ENCODE measurements at places on chromosomes 1 and 21. TPM values are rescaled to one million over a fixed set of nuclear protein-coding genes. Genes with fewer than 3 reads are reported as not detected.

DNA sequence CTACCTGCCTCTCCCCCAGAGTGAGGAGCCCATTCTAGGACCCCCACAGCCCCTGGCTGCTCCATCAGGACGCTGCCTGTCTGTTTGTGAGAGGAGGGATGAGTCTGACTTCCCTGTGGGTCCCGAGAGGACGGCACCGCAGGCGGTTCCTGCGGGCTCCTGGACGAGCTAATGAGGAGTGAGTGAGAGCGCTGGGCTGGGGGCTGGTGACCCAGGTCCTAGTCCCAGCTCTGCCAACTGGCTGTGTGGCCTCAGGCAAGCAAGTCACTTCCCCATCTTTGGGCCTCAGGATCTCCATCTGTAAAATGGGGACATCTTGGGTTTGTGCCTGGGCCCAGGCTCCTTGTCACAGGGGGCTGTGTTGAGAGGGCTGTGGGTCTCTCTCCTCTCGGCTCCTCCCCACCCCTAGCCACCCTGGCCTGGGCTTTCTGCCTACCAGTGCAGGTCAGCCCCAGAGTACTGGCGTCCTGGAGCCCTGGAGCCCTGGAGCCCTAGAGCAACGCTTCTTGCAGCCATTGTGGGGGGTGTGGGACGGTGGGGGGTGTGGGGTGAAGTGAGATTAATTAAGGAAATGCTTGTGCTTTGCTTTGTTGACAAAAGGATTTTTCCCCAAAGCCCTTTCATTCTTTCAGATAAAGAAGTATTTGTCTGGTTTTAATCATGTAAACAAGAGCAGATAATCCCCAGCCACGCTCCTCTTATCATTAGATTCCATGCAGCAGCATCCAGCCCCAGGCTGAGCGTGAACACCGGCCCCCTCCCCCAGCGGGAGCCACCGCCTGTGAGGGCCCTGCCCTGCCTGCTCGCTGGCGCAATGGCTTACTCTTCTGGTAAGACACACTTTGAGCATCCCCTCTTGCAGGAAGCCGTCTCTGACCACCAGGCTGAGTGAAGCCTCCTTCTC, 26.8 kb downstream of the SLC1A7 start:
- H3K4me3 ChIP-seq, result no peak overlapping the region
- H3K27me3 ChIP-seq, result no peaks in the 10 kb centered on the region
- no peak overlapping the region for H3K27ac ChIP-seq
- no peaks in the 10 kb centered on the region for H3K4me1 ChIP-seq

- H3K27ac ChIP-seq, result no peak overlapping the region
- no peaks in the 10 kb centered on the region for H3K27me3 ChIP-seq
- H3K4me1 ChIP-seq, result no peaks in the 10 kb centered on the region
These were observed 56.3 kb downstream of the WNT9A start for GRCh38 chr1:227891223-227891954.

SKI gene
- total RNA-seq, result 80.3 TPM

DNA sequence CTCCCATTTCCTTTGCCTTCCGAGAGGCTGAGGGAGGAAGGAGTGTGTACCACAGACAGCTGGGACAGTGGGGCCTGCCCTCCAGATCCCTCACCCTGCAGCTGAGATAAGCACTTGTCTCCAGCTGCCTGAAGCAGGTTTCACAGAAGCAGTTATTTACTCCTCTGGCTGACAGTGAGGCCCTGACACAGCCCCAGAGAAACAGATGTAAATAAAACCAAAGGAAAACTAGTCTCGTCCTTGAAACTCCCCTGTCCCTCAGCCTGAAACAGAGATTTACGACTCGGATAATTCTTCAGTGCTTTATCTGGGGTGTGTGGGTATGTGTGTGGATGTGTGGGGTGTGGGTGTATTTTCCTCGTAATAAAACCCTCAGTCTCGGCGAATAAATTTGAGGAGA, 181.1 kb downstream of the IGSF21 start:
- H3K27me3 ChIP-seq, result no peaks in the 10 kb centered on the region
- no peak for DNase-seq
- H3K36me3 ChIP-seq, result no peaks in the 10 kb centered on the region
- no peak overlapping the region for H3K27ac ChIP-seq
- no peaks in the 10 kb centered on the region for H3K4me1 ChIP-seq

- H3K36me3 ChIP-seq, result no peaks in the 10 kb centered on the region
- H3K4me3 ChIP-seq, result no peak overlapping the region
- DNase-seq, result no peak
- no peaks in the 10 kb centered on the region for H3K27me3 ChIP-seq
These were observed 21.7 kb upstream of the FNBP1L start for GRCh38 chr1:93426181-93426580.

DNA sequence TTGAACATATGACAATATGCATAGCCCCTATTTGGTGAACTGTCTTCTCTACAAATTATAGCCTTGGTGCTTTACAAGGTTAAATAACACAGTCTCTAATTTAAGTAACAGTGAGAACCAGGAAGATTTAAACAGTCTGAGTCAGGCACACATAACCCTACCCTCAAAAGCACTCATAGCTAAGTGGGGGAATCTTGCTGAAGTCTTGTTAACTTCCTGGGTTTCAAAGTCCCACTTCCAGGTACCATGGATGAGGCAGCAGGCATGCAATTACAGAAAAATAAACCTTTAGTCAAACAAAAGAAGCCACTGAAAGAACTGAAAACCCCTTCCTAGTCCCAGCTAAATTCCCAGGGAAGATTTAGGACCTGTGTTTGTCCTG, 147.6 kb downstream of the PBX1 start:
- peaks cover 17% of the 10 kb centered on the region for H3K4me1 ChIP-seq
- no peaks in the 10 kb centered on the region for H3K27me3 ChIP-seq
- no peak for DNase-seq
- H3K4me3 ChIP-seq, result no peak overlapping the region

GRCh38 chr21:45972716-45973474, 8.7 kb upstream of the COL6A1 start:
- H3K4me3 ChIP-seq, result peak overlapping the region; percentile 7
- H3K27ac ChIP-seq, result peak overlapping the region; percentile 35
- DNase-seq, result peak; percentile 14
- no peaks in the 10 kb centered on the region for H3K27me3 ChIP-seq
- H3K36me3 ChIP-seq, result no peaks in the 10 kb centered on the region
- H3K4me1 ChIP-seq, result peaks cover 29% of the 10 kb centered on the region

CD5L gene
- not detected for total RNA-seq

LHX8 gene
- total RNA-seq, result not detected

- H3K27me3 ChIP-seq, result no peaks in the 10 kb centered on the region
- no peaks in the 10 kb centered on the region for H3K4me1 ChIP-seq
- H3K4me3 ChIP-seq, result no peak overlapping the region
- DNase-seq, result no peak
- H3K36me3 ChIP-seq, result no peaks in the 10 kb centered on the region
These were observed 299.2 kb downstream of the LTN1 start for GRCh38 chr21:28693476-28693875.

GRCh38 chr1:180945151-180945550, 32.5 kb downstream of the KIAA1614 start:
- no peak for DNase-seq
- H3K27me3 ChIP-seq, result no peaks in the 10 kb centered on the region
- no peak overlapping the region for H3K4me3 ChIP-seq
- no peaks in the 10 kb centered on the region for H3K4me1 ChIP-seq

CDC42 gene
- 379 TPM for total RNA-seq

MYOG gene
- total RNA-seq, result not detected

DNA sequence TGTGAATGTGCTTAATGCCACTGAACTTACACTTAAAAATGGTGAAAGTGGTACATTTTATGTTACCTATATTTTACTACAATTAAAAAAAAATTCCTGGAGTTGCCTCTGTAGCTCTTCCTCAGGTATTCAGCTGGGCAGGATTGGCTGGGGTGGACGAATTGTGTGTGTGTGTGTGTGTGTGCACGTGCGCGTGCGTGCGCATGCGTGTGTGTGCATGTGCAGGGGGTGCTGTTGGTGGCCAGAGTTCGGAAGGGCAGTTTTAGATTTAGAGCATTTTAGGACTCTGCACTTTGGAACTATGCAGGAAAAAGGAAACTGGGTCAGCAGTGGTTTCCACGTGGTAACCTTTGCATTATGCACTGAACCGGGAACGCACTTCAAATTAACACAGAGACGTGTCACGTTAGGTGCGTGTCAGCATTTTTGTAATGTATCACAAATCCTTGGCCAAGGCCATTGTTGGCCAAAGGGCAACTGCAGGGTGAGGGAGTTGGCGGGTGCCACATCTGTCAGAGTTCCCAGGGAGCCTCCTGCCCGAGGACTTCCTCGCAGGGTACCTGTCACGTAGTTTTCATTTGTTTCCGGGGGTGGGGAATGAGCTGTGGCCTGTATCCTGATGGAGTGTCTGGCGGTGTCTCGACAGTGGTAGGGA, 312.8 kb downstream of the CAMTA1 start:
- H3K36me3 ChIP-seq, result no peaks in the 10 kb centered on the region
- H3K27ac ChIP-seq, result no peak overlapping the region
- H3K4me3 ChIP-seq, result no peak overlapping the region
- no peak for DNase-seq
- no peaks in the 10 kb centered on the region for H3K27me3 ChIP-seq
- H3K4me1 ChIP-seq, result no peaks in the 10 kb centered on the region

DNA sequence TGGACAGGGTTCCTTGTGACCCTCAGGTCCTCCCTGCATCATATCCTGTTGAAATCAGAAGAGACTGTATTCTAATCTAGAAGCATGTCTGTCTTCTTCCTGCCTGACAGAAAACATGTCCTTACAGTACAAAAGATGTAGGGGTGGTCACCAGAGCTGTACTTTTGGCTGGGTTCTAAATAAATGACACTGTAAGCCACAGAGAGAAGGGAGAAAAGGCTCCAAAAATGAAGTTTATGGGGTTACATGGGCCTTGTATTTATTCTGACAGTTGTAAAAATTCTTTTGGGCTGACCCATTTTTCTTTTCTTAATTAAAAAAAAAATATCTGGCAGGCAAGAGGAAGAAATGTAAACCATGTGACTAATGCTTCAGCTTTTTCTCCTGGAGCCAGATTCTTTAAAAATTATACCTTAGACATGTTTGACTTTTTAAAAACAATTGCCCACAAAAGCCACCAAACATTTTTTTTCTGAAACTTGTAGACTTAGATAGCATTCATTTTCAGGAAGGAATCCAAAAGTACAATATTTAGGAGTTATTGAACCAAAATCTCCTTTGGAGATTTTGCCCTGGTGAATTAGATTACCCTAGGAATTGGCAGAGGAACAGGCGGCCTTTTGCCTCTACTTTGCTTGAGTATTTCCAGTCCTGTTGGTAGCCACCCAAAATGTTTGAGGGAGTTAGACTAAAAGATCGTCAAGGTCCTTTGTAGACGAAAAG, 17.1 kb downstream of the RGL1 start:
- no peak overlapping the region for H3K4me3 ChIP-seq
- H3K36me3 ChIP-seq, result no peaks in the 10 kb centered on the region
- H3K27me3 ChIP-seq, result no peaks in the 10 kb centered on the region
- H3K27ac ChIP-seq, result peak overlapping the region; percentile 5
- peaks cover 24% of the 10 kb centered on the region for H3K4me1 ChIP-seq

GRCh38 chr1:199399996-199400724, 627.4 kb upstream of the NR5A2 start:
- H3K36me3 ChIP-seq, result no peaks in the 10 kb centered on the region
- H3K4me1 ChIP-seq, result no peaks in the 10 kb centered on the region
- no peak for DNase-seq
- no peak overlapping the region for H3K4me3 ChIP-seq
- no peak overlapping the region for H3K27ac ChIP-seq
- peaks cover 5% of the 10 kb centered on the region for H3K27me3 ChIP-seq

LMX1A gene
- total RNA-seq, result not detected

DNA sequence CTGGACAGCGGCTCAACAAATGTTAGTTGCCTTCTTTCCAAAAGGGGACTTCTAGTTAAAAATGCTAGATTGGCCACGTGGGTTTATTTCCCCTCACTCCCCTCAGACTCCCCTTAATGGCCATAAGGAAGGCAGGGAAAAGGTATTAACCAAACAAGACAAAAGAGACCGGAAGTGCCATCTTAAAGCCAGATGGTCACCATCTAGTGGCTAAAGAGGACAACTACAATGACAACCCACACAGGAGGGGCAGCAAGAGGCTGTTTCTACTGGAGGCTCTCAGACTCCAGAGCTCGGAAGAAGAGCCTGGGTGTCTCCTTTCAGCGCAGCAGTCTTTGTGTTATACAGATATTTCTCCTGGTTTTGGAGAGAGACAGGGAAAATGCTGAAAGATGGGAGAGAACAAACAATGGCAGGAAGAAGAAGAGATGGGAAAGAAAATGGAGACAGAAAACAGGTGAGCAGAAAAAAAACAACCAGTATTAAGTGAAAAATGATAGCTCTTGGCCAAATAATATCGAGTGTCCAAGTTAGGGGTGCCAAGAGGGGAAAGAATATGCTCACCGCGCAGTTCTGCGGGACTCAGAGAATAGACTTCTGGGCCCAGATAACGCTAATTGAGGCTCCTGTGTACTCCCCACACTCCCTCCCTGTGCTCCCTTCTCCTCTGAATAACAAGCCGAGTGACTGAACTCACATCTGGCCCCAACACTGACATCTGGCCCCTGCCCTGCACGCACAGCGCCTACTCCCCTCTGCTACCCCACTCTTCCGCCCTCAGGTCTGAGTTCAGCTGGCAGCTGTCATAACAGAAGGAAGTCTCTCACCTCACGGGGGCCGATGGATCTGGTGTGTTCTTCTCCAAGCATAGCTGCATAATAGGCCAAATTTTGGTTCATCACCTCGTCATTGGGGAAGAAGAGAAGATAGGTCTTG, 9.6 kb downstream of the P3H1 start:
- no peaks in the 10 kb centered on the region for H3K27me3 ChIP-seq
- DNase-seq, result peak; percentile 55
- peaks cover 23% of the 10 kb centered on the region for H3K36me3 ChIP-seq
- H3K27ac ChIP-seq, result no peak overlapping the region
